Effector memory CD4-positive, alpha-beta T cell (primary cell): ENCODE measurements at places on chromosomes 6 and 20.

GRCh38 chr6:158711264-158711663, 61.4 kb downstream of the SYTL3 start:
- H3K4me1 ChIP-seq = peaks cover 1% of the 10 kb centered on the region
- no peak for DNase-seq
- H3K36me3 ChIP-seq = peaks cover 20% of the 10 kb centered on the region
- no peak overlapping the region for H3K4me3 ChIP-seq
- no peak overlapping the region for H3K27ac ChIP-seq
- H3K27me3 ChIP-seq = no peaks in the 10 kb centered on the region

GRCh38 chr6:43334466-43335095, 26.0 kb upstream of the CRIP3 start:
- no peaks in the 10 kb centered on the region for H3K27me3 ChIP-seq
- H3K4me3 ChIP-seq = no peak overlapping the region
- H3K27ac ChIP-seq = no peak overlapping the region
- peaks cover 13% of the 10 kb centered on the region for H3K4me1 ChIP-seq

DNA sequence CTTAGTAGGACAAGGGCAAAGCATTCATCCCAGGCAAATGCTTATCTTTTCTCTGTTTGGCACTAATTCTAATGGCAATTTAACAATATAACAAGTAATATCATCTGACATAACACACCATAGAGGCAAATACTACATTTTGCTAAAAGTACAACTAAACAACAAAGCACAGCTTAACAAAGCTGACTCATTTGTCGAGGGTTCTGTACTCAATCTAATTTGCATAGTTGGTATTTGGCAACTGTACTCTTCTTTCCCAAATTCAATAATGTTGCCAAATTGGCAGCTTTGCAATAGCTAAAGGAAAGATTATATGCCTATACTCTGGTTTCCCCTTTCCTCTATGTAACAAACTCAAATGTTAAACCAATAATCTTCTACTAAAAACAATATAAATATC, 461.0 kb downstream of the PKHD1 start:
- H3K4me1 ChIP-seq = no peaks in the 10 kb centered on the region
- no peak overlapping the region for H3K27ac ChIP-seq
- no peak overlapping the region for H3K4me3 ChIP-seq
- no peaks in the 10 kb centered on the region for H3K27me3 ChIP-seq
- no peak for DNase-seq

GRCh38 chr6:115362234-115362633, 698.5 kb downstream of the FRK start:
- H3K4me3 ChIP-seq = no peak overlapping the region
- no peaks in the 10 kb centered on the region for H3K4me1 ChIP-seq
- no peak for DNase-seq

- H3K36me3 ChIP-seq = no peaks in the 10 kb centered on the region
- no peak for DNase-seq
- H3K4me1 ChIP-seq = no peaks in the 10 kb centered on the region
- no peak overlapping the region for H3K27ac ChIP-seq
- H3K4me3 ChIP-seq = no peak overlapping the region
Measured at GRCh38 chr6:40125680-40126394, 191.6 kb upstream of the MOCS1 start.
